NCI-H1417 treated with DMSO at 0.1 percent for 48 hours (cell line): ENCODE measurements at places on chromosomes 4 and X.

DNA sequence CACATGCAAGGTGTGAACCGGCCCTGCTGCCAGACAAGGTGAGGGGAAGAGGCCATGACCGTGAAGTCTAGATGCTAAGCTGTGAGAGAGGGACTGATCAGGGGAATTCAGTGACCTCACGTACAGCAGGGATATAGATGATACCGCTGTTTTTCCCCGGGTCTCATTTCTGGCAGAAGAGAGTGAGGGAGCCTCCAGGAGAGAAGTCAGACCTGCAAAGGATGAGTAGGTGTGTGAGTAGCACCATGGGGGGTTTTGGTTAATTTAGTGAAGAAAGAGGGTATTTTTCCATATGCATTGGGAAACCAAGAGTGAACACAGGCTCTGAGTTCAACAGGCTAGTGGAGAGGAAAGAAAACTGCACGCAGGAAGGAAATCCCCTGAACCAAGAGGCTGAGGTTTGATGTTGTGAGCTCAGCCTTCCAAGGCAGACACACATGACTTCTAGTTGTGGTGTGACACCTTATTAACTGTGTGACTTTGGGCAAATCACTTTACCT lies 127.6 kb upstream of the GATB start:
- no peak for DNase-seq

DNA sequence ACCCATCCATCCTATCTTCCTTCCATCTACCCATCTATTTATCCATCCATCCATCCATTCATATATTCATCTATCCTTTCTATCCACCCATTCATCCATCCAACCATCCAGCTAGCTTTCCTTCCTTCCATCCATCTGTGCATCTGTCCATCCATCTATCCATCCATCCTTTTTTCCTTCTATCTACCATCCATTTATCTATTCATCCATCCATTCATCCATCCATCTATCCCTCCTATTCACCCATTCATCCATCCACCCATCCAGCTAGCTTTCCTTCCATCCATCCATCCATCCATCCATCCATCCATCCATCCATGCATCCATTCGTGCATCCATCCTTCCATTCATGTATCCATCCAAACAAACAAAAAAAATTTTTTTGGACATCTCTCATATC lies 118.8 kb downstream of the PSAPL1 start:
- no peak for DNase-seq

GRCh38 chr4:96343836-96344235 lies 503.9 kb downstream of the PDHA2 start:
- no peak for DNase-seq

DNA sequence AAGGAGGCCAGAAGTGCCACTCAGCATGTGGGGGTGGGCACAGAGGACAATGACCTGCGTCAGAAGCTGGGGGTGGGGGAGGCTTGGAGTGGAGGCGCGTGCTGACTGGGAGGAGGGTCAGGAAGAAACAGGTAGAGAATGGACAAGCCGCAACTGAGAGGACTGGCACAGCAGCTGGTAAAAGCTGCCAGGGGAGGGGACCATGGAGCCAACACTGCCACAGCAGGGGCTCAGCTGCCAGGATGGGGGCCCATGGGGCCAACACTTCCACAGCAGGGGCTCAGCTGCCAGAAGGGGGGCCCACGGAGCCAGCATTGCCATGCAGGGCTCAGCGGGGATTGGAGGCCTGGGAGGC lies 19.1 kb downstream of the RNF212 start:
- no peak for DNase-seq

DNA sequence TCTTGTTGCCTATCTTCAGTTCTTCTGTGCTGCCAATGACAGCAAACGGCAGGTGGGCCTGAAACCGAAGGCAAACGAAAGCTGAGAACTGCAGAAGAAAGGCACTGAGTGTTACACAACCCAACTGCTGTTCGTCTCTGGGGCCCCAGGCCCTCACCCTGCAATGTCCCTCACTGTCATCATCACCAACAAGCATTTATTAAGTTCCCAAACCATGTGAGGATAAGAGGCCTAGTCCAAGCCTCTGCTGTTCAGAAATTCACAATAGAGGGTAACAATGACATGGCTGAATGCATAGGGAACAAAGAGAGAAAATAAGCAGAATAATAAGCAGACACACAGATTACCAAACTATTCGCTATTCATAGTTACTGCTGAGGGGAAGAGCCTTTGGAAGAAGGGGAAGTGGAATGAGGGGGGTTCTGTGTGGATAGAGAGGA lies 34.5 kb upstream of the NKRF start:
- no peak for DNase-seq

DNA sequence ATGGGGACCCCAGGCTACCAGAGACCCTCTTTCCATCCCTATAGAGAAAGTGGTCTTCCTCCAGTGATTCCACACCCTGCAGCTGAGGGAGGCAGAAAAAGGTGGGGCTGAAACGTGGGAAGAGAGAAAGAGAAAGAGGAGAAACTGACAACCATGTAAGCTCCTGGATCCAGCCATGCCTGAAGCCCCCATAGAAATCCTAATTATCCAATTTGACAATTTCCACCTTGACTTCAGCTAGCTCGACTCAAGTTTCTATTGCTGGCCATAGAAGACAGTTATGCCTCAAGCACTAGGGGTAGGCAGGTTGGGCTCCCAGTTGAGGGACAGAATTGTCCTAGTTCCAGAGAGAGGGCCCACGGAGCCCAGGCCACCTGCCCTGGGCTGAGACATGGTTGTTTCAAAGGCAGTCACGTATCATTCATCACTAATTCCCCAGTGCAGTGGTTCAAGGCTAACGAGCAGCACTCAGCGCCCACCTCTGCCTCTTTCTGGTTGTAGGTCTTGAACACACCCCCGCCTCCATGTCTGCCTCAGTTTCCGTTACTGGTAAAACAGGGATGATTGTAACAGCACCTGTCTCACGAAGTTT lies 39.8 kb upstream of the ASMTL start:
- DNase-seq: no peak

GRCh38 chr4:101256222-101256621 lies 91.1 kb downstream of the PPP3CA start:
- DNase-seq: peak; percentile 95

GRCh38 chrX:15790769-15791290 lies 546 bp downstream of the ZRSR2 start:
- DNase-seq: no peak

- no peak for DNase-seq
Observed at GRCh38 chrX:1609762-1610161, 5.1 kb upstream of the ASMT start.

- DNase-seq: no peak
Observed at GRCh38 chr4:13701937-13702446, 74.5 kb upstream of the BOD1L1 start.

- DNase-seq: no peak
Observed at GRCh38 chr4:13546941-13547484, 2.7 kb upstream of the NKX3-2 start.

DNA sequence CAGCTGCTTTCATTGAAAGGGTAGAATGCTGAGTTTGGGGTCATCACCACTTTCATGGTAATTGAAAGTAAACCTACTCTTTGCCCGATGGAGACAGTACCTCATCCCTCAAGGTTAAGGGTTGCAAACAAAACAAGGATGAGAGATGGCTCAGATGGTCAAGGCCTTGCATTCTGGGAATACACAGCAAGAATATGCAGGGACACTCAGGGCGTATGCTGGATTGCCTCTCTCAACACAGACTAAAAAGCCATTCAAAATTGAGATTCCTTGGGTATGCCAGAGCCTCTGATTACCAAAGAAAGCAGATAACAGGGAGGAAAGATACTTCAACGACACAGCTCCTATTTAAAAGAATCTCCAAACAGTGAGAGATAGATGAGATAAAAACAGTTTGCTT lies 310.4 kb downstream of the ARAP2 start:
- DNase-seq: no peak

DNA sequence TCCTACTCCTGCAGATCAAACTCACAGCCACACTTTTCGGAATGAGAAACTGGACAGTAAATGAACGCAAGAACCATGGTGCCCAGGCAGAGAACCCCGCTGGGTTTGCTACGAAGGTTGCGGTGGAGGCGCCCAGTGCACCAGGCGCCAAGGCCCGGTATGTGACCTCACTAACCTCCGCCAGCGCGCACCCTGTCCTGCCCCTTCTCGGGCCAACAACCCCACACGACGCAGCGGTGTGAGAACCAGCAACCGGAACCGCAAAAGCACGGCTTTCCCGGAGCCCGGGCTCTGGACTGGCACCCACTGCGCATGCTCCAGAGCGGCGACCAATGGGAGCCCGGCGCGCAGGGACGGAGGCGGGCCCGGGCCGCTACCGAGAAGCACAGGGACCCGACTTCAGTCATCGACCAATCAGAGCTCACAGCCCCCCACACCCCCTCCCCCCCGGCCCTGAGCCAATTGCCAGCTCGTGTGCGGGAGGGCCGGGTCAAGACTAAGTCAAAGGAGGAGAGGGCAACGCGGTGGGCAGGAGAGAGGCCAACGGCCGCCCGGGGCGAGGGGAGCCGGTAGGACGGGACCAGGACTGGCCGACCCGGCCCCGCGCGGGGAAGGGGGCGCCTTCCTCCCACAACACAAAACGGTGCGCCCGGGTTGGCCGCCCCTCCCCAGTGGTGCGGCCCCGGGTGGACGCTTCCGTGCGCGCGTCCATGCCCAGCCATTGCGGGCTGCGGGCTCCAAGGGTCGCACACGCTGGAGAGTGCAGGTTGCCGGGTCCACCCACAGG lies 7.3 kb upstream of the WAS start:
- peak; percentile 25 for DNase-seq

DNA sequence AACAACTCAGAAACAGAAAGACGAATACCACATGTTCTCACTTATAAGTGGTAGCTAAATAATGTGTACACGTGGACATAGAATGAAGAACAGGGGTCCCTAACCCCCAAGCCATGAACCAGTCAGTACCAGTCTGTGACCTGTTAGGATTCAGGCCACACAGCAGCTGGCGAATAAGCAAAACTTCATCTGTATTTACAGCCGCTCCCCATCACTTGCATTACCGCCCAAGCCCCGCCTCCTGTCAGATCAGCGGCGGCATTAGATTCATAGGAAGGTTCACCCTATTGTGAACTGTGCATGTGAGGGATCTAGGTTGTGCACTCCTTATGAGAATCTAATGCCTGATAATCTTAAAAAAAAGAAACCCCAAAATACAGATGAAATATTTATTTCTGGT lies 1128.7 kb downstream of the NLGN4X start:
- no peak for DNase-seq

DNA sequence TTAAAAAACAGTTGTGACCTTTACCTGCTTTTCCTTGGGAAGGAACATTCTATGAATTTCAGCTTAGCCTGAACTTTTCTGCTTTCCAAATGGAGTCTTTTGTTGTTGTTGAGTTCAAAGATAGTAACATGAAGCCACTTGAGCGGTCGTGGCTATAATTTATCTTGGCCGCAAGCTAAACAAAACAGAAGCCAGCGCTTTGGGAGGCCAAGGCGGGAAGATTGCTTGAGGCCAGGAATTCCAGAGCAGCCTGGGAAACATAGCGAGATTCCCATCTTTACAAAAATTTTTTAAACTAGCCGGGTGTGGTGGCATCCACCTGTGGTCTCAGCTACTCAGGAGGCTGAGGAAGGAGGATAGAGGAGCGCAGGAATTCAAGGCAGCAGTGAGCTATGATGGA lies 29.9 kb downstream of the TKTL1 start:
- no peak for DNase-seq

DNA sequence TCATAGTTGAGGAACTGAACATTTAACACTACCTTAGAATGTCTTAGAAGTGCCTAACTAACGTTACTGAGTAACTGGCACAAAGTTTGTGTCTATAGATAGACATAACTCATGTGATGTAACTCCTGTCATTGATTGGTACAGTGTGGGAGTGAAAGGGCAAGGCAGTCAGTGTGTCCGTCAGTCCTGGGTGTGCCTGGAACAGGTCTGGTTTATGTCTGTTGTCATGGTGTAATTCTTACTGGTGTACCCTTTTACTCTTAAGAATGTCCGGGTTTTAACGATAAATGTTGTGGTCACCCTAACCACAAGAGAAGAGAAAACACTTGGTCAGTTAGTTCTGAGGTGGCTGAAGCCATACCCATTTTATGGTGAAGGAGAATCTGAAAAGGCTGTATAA lies 93.1 kb upstream of the ESX1 start:
- no peak for DNase-seq

DNA sequence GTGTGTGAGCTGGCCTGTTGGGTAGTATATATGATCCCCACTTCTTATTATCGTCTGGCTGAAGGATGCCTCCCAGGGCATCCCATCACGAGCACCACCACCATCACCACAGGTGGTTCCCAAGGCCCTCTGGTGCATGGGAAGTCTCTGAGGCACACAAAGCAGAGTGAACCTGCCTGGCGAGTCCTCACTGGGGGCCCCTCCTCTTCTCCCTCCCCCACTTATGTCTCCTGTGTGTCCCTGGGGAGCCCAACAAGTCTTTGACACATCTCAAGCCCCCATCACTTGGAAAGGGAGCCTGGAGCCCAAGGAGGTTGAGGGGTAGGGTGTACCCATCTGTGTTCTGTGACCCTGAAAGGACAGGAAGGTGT lies 45.5 kb upstream of the NKX1-1 start:
- no peak for DNase-seq

DNA sequence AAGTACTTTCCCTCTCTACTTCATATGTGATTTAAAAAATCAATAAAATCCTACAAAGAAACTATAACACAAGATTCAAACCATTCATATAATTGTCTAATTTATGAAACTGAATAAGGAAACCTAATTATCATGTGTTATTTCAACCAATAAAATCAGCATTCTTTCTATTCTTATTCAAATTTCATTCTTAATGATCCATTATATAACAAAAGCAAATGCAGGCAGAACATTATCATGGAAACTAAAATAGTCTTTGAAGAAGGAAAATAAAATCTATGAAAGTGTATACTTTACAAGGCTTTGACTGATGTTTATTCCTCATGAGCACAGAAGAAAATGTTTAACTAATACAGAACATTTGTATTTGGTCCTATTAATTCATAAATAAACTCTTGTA lies 47.6 kb downstream of the CNOT6L start:
- DNase-seq: no peak

- DNase-seq: no peak
Observed at GRCh38 chr4:77152421-77152820, 4.6 kb upstream of the CCNG2 start.

DNA sequence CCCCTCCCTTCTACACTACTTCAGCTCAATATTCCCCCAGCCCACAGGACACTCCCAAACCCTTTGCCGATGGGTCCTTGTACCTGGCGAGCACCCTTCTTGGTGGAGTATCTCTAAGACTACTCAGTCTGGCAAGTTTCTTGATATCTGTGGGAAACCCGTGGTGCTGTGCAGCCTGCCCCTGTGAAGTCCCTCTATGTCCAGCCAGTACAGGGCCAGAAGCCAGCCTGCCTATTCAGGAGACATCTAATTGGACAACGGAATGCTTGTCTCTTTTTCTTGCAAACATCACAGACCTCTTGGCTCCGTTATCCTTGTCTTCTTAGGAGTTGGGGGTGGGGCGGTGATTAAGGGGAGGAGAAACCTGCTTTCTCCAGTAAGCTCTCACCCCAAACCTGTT lies 3.7 kb upstream of the IGFBP7 start:
- no peak for DNase-seq

DNA sequence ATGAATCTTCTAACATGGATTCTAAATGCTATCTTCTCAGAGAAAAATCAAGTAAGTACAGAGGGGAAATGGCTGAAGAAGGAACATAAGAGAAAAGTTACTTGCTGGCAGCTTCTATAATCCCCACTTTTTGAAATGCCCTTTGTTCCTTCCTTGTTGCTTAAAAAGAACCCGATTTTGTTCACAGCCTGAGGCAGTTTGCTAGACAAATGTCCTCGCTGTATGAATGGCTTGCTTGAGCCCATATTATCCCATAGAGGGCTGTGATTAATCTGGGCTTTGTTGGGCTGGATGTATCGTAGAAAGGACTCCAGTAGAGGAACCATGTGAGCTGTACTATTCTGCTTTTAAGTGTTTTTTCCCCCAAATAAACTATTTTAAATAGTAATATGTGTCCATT lies 134.3 kb upstream of the FGF13 start:
- no peak for DNase-seq
